Hindlimb muscle (tissue), 1 donor: ENCODE measurements at places on chromosomes 5 and 9. TPM values are rescaled to one million over a fixed set of nuclear protein-coding genes. Genes with fewer than 3 reads are reported as not detected.

GRCh38 chr5:6819521-6819920 lies 106.3 kb downstream of the TENT4A start:
- no peak for DNase-seq

ITGA1 gene
- 21.6 TPM for polyA plus RNA-seq

DNA sequence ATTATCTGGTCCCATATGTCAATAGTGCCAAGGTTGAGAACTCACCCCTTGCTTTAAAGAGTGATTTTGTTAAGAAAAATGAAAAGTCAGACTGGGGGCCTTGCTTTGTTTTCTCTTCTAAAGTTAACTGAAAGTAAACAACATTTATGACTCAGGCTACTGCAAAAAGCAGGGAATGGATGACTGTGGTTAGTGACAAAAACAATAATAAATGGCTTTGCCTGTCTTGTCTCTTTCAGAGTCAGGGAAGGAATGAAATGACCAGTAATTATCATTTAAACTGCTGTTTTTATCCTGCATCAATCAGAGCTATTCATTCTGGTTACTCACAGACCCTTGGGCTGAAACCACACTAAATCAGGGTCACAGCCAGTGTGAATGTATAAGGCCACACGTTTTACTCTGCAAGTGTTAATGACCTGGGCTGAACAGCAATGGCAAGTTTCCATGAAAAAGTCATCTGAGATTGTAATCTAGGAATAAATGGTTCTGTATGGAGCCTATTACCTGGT lies 112.2 kb downstream of the ZNF608 start:
- DNase-seq = no peak

PCDHB10 gene
- polyA plus RNA-seq = 5.3 TPM
